ENCODE measurements at places on chromosomes 1 and 21.
A peak's percentile ranks its signal among the peaks of the same experiment; 100 is the strongest.

- no peaks in the 10 kb centered on the region for H3K4me1 ChIP-seq
- no peak for DNase-seq
- H3K27ac ChIP-seq: no peak overlapping the region
Measured at GRCh38 chr1:45526135-45526644, 4.5 kb upstream of the PRDX1 start.

DNA sequence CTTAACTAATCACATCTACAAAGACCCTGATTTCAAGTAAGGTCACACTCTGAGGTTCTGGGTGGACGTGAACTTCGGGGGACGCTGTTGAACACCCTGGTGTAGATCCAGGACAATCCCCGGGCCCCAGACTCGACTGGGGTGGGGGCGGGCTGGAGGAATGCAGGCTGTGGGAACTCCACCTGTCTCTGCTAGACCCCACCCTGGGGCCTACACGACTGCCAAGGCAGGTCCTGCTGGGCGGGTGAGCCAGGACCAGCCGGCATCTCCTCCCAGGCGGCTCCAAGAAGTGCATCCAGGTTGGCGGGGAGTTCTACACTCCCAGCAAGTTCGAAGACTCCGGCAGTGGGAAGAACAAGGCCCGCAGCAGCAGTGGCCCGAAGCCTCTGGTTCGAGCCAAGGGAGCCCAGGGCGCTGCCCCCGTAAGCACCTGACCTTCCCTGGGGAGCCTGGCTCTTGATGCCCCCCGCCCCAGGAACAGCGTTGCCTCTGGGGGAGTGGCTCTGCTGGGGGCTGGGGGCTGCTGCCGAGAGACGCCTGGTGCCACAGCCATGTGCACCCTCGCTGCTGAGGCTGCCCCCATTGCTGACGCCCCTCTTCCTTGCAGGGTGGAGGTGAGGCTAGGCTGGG, 3.8 kb downstream of the AIRE start:
- no peak overlapping the region for H3K27ac ChIP-seq
- DNase-seq: no peak
- H3K4me1 ChIP-seq: no peaks in the 10 kb centered on the region
- H3K36me3 ChIP-seq: no peaks in the 10 kb centered on the region
- no peaks in the 10 kb centered on the region for H3K27me3 ChIP-seq
- no peak overlapping the region for H3K4me3 ChIP-seq

DNA sequence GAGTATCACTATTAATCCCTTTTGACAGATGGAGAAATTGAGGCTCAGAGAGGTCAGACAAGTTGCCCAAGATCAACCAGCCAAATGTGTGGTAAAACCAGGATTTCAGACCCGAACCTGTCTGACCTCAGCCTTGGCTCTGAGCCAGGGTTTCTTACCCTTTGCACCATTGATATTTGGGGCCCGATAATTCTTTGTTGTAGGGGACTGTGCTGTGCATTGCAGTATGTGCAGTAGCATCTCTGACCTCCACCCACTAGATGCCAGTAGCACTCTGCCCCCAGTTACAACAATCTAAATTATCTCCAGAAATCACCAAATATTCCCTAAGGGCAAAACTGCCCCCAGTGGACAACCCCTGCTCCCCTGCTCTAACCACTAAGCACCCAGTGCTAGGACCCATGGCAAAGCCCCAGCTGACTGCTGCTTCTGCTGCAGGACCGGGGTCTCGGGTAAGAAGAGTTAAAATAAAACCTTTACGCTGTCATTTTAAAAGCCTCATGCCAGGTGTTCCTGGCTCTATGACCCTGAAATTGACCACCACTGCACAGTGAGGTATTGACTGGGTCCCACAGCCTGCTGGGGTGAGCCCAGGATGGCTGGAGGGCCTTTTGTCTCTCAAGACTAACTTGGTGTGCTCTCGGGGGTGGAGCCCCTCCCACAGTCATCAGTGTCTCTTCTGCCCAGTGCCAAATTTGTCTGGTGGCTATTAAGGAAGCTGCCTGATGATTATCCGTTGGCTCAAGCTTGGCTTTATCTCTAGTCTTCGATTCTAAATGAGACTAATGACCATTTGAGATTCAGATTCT, 5.6 kb upstream of the MAN1C1 start:
- H3K4me3 ChIP-seq: no peak overlapping the region
- no peaks in the 10 kb centered on the region for H3K27me3 ChIP-seq
- H3K27ac ChIP-seq: no peak overlapping the region
- DNase-seq: no peak

- H3K27ac ChIP-seq: no peak overlapping the region
- H3K27me3 ChIP-seq: no peaks in the 10 kb centered on the region
Measured at GRCh38 chr1:202181586-202181985, 12.0 kb upstream of the LGR6 start.

DNA sequence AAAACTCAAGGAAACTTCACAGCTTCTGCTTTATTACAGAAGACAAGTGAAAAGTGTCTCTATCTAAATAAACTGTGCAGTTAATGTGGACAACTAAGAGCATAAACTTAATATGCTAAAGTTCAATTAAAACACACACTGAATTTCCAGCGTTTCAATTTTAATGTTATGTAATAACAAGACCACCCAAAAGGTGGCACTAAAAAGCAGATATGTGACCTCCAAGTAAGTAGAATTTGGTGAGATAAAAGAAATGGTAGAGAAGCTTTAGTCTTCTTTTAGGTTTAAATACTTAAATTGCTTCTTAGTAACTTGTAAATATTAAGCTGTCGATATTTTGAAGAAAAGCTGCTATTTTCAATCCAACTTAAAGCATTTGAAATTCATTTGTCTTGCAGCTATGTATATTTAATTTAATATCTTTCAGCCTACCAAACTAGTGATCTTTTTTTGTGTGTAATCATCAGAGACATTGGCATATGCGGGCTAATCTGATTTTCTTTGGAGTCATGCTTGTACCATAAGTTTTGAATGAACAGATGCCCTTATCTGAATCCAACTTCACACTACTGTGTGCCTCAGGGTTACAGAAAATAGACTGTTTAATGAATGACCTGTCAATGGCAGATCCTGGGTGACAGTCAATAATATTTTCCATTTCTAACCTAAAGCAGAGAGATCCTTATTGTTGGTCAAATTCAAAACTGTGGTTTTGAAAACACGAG, 36.5 kb upstream of the ADAMTS1 start:
- H3K27ac ChIP-seq: no peak overlapping the region
- H3K4me1 ChIP-seq: no peaks in the 10 kb centered on the region
- H3K36me3 ChIP-seq: no peaks in the 10 kb centered on the region
- no peaks in the 10 kb centered on the region for H3K27me3 ChIP-seq
- DNase-seq: no peak
- no peak overlapping the region for H3K4me3 ChIP-seq

DNA sequence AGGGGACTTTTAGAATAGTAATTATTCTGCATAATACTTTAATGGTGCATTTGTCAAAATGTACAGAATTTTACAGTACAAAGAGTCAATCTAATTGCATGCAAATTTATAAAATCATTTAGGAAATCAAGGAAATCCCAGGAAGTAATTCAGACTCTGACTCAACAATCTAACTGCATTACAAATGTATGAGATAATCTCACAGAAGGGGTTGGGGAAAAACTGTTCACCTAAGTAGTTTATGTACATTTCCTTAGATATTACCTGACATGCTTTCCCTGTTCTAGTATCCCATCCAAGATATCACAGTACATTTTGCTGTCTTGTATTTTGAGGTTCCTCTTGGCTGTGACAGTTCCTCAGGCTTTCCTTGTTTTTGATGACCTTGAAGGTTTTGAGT, 4.7 kb downstream of the CRB1 start:
- no peaks in the 10 kb centered on the region for H3K4me1 ChIP-seq
- H3K27me3 ChIP-seq: no peaks in the 10 kb centered on the region
- DNase-seq: no peak
- no peak overlapping the region for H3K27ac ChIP-seq
- H3K4me3 ChIP-seq: no peak overlapping the region
- H3K36me3 ChIP-seq: no peaks in the 10 kb centered on the region

GRCh38 chr1:179030130-179030529, 4.4 kb downstream of the FAM20B start:
- no peak for DNase-seq
- H3K36me3 ChIP-seq: no peaks in the 10 kb centered on the region
- no peak overlapping the region for H3K27ac ChIP-seq
- H3K27me3 ChIP-seq: no peaks in the 10 kb centered on the region
- peaks cover under 1% of the 10 kb centered on the region for H3K4me1 ChIP-seq

DNA sequence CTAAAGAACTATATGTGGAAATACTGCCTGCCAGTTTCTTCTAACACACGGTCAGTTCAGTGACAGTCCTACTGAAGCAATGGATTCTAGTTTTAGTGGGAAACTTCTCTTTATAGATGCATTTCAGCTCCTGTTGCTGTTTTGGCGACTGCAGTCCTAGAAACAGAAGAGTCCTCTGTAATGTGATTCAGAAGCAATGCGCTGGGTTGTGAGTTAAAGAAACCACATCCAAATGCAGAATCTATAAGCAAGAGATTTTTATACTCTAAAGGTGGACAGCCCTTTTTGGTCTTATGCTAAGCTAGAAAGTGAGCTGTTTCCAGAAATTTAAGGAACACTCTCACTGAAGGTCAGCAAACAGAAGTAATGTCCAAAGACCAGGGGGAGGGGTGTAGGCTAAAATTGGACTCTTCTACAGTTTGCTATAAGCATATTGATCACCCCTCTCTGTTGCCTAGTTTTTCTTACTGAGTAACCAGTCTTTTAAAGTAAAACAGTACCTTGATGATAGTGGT, 30.8 kb downstream of the DUSP10 start:
- no peak for DNase-seq

DNA sequence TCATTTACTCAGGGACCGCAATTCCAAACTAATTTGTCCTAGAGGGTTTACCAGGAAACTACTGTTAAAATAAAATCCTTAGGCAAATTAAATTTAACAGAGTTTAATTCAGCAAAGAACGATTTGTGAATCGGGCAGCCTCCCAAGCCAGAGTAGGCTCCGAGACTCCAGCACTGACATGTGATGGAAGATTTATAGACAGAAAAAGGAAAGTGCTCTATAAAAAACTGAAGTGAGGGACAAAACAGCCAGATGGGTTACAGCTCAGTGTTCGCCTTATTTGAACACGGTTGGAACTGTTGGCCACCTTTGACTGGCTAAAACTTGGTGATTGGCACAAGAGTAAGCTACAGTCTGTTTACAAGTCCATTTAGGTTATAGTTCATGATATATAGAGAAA, 35.2 kb upstream of the RCSD1 start:
- H3K4me1 ChIP-seq: no peaks in the 10 kb centered on the region
- H3K36me3 ChIP-seq: no peaks in the 10 kb centered on the region
- H3K4me3 ChIP-seq: no peak overlapping the region
- H3K27me3 ChIP-seq: no peaks in the 10 kb centered on the region
- no peak for DNase-seq
- no peak overlapping the region for H3K27ac ChIP-seq

DNA sequence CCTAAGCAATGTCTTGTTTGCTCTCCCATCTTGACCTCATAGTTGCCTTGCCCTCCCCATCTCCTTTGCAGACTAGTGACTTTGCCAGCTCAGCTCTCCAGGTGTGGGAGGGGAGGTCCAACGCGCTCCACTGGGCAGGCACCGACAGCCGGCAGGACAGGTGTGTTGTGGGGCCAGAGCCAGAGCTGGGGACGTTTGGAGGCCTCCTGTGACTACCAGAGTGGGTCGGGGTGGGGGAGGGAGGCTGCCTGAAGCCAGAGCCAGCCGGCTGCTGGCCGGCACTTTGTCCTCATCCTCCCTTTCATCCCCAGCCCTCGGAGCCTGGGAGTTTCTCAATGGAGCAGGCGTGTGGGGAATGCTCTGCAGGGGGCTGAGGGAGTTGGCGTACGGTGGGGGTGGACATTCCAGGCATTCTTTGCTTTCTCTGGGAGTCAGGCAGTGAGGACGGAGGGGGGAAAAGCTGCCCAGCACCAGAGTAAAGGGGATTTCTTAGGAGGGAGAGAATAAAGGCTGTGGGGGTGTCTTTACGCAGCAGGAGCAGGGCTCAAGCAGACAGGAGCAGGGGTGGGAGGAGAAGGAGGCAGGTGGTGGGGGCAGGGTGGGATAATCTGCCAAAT, 20.2 kb downstream of the NUAK2 start:
- H3K4me1 ChIP-seq: no peaks in the 10 kb centered on the region
- no peak overlapping the region for H3K27ac ChIP-seq
- H3K27me3 ChIP-seq: no peaks in the 10 kb centered on the region
- no peaks in the 10 kb centered on the region for H3K36me3 ChIP-seq
- DNase-seq: no peak
- H3K4me3 ChIP-seq: no peak overlapping the region

DNA sequence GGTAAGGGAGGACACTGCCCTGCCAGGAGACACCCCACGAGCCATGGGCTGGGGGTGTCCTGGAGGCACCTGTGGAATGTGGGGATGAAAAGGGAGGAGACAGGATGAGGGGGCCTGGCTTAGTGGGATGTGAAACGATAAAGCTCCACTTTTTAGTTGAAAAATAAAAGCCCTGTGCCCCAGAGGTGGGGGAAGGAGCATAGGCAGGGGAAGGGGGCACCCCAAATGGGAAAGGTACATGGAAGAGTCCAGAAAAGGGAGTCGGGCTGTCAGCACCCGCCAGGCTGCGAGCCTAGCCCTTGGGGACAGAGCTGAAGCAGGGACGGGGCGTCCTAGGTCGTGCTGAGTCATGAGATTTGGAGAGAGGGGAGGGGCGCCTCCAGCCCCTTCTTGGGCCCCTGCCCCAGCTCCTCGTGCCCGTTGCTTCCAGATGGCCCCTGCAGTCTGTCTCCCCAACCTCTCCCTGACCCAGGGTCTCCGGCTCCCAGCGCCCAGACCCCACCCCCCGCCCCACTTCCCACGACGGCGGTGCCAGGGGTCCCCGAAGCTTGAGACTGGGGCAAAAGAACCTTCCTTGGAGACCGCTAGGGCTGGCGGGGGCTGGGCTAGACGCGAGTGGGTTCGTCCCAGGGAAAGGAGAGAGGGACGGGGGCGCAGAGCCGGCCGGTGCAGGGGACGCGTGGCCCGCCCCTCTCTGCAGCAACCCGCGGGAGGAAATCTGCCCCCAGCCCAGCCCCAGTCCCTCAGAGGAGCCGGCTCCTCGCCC, 795 bp downstream of the SYT2 start:
- H3K36me3 ChIP-seq: no peaks in the 10 kb centered on the region
- peaks cover 11% of the 10 kb centered on the region for H3K4me1 ChIP-seq
- H3K27me3 ChIP-seq: peaks cover 16% of the 10 kb centered on the region
- no peak overlapping the region for H3K27ac ChIP-seq
- peak overlapping the region; percentile 55 for H3K4me3 ChIP-seq

DNA sequence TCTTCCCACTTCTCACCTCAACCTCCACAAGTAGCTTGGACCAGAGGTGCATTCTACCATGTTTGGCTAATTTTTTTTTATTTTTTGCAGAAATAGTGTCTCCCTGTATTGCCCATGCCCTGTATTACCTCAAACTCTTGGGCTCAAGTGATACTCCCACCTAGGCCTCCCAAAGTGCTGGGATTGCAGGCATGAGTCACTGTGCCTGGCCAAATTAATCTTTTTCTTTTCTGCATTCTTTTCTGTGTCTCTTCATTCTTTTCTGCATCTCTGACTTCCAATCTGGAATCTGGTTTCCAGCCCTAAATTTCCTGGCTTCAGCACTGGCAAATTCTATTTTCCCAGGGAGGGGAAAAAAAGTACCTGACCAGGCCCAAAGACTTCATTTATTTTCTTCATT, 31.2 kb upstream of the TACSTD2 start:
- no peak overlapping the region for H3K27ac ChIP-seq
- DNase-seq: no peak
- H3K27me3 ChIP-seq: no peaks in the 10 kb centered on the region
- no peak overlapping the region for H3K4me3 ChIP-seq
- no peaks in the 10 kb centered on the region for H3K36me3 ChIP-seq

- no peaks in the 10 kb centered on the region for H3K4me1 ChIP-seq
- no peak for DNase-seq
- no peak overlapping the region for H3K4me3 ChIP-seq
- peaks cover 12% of the 10 kb centered on the region for H3K27me3 ChIP-seq
- H3K36me3 ChIP-seq: no peaks in the 10 kb centered on the region
Measured at GRCh38 chr1:2052054-2052679, 2.0 kb downstream of the PRKCZ start.

GRCh38 chr1:208640295-208640694, 396.1 kb upstream of the PLXNA2 start:
- H3K4me1 ChIP-seq: no peaks in the 10 kb centered on the region
- H3K4me3 ChIP-seq: no peak overlapping the region
- no peak overlapping the region for H3K27ac ChIP-seq
- no peaks in the 10 kb centered on the region for H3K36me3 ChIP-seq
